Ascending aorta (tissue), 2 donors: ENCODE measurements at places on chromosomes 12 and 14.

DNA sequence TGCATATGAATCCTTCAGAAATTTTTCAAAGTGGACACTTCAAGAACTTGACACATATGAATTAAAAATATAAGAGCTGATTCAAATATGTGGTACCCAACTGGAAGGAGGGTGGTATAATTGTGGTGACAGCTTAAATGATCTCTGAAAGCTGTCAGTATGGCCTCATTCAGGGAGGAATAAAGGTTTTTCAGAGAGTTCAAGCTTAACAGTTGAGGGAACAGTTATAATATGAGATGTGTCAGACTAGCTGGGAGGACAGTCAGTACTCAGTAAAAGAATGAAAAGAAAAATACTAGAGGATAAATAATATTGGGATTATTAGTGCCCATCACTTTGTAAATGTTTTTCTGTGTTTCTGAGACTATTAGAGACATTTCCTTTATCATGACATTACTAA lies 277.5 kb downstream of the RASSF9 start:
- no peak for DNase-seq

DNA sequence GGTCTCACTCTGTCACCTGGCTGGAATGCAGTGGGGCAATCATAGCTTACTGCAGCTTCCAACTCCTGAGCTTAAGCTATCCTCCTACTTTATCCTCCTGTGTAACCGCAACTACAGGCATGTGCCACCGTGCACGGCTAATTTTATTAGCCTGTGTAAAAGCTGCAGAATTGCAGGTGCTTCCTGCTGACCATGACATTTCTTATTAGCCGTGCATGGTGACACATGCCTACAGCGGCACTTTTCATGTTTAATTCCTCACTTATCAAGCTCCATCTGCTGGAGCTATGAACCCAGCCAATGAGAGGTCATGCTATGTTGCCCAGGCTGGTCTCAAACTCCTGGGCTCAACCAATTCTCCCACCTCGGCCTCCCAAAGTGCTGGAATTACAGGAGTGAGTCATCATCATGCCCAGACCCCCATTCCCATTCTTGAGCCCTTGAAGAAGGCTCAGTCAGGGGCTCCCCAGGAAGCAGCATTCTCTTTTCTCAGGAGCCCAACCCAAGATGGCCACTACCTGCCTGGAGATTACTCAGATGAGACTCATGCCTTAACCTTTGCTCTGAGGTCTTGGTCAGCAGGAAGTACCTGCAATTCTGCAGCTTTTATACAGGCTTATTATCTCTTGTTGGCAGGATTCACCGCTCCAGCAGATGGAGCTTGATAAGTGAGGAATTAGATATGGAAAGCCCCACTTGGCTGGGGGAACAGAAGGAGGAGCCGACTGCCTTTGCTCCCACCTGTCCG lies 503.2 kb downstream of the MED13L start:
- no peak for DNase-seq

DNA sequence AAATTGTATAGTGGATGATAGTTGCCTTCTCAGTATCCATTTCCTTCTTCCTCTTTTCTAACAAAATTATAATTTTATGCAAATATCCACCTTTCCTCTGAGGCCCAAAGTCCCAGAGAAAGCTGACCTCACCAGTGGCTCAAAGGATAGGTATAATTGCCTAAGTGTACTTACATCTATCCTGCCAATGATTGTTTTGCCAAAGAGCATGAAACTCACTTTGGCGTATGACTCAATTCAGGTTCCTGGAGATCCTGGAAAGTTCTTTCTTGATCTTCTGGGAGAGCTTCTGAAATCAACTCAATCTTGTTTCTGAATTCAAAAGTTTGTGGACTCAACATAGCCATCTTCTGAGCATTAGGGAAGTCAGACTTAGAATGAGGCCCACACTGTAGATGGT lies 10.5 kb upstream of the RBM25 start:
- no peak for DNase-seq

DNA sequence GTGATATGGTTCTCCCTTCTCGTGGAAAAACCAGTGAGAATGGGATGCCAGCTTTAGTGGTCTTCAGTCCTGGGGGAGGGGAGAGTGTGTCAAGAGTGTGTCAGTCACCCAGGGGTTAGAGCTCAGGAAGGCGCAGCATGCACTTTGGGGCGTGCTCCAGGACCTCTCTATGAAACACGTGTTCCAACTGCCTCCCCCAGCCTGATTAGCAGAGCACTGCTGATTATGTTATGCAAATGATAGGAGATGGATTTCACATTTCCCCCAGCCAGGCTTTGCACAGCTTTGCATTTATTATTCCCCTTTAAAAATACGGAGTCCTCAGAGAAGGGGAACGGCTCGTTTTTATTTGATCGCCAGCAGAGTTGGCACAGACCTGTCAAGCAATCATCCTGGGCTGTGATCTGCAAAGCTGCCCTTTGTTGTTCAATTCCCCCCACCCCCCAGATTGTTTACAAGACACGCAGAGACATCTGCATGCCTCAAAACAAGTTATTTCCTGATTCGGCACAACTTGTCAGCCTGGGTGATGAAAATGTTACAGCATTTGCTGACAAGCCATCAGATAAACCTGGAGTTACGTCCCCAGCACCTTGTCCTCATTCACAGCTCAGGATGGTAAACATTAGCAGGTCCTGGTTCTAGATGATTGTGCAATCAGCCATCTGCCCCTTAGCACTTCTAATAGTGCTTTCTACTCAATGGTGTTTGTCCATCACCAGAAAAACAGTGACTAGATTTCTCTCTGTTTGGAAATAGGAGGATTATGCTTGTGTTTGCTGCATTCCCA lies 196.5 kb downstream of the NOVA1 start:
- no peak for DNase-seq
